ENCODE measurements at places on chromosomes 5 and 9.

- no peak for DNase-seq
Measured at GRCh38 chr9:117725426-117725887, 21.3 kb downstream of the TLR4 start.

GRCh38 chr5:5419291-5420210, 2.9 kb upstream of the ICE1 start:
- DNase-seq = no peak

- DNase-seq = peak; percentile 3
Measured at GRCh38 chr5:621341-621761, 9.2 kb downstream of the CEP72 start.

GRCh38 chr9:32764139-32764538, 19.2 kb upstream of the TMEM215 start:
- no peak for DNase-seq

DNA sequence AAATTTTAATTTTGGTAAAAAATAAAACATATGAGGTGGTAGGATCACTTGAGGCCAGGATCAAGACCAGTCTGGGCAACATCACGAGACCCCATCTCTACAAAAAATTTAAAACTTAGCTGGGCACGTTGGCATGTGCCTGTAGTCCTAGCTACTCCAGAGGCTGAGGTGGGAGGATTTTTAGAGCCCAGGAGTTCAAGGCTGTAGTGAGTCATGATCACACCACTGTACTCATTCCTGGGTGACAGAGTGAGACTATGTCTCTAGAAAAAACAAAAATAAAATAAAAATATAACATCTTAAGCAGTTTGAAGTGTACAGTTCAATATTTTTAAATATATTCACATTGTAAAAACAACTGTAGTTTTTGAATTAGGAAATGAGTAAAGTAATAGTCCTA, 108.3 kb downstream of the SMIM15 start:
- DNase-seq = no peak

DNA sequence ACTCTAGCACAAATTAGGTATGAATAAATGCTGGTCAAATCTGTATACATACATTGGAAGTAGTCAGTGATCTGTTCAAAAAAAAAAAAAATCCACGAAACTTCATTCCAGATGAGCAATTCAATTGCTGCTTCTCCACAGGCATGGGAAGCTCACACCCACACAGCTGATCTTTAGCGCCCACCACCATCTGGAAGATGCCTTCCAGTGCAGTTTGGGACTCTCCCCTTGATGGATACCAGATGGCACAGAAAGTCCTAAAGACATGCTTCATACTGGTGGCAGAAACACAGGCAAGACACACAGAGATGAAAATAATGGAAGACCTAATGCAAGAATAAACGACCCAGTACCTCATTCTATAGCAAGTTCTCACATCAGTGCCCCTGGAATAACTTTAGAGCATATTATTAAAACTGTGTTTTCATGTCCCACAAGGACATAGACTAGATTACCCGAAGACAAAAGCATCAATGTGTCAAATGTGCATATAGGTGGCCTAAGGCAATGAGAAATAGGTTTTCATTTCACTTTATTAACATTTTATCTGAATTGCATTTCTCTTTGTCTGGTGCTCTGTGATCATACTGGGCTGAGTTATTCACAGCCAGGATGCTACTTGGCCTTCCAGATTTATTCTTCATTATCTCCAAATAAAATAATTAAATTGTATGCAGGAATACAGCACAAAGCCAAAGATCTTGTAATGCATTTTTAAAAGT, 135.4 kb upstream of the TAS2R1 start:
- DNase-seq = no peak

DNA sequence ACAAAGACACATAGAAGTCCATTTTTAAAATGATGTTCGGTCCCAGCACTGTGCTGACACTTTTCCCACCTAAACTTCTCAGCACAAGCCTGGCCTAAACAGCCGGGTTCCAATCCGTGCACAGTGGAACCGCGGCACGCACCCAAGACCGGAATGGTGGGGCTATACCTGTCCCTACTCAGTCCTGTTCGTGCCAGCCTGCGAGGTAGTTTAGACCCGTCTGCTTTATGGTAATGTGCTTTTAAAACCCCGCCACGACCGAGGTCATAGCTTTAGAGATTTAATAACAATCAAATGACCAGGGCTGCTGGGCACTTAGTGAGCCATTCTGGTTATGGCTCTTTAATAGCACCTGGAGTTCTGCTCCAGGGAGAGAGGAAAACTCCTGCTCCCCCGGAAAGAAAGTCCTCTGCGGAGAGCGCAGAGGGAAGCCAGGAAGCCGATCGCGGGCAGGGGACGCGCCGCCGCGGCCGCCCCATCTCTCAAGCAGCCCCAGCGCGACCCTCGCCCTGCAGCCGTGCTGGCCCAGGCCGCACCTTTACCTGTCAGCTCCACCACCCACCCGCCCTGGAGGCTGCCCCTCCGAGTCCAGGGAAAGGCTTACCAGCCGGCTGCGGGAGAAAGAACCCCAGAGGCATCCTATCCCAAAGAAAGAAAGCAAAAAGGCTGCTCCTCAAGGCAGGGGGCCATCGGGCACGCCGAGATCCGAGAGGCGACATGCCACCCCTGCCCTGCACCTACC, 511 bp downstream of the ARL15 start:
- peak; percentile 16 for DNase-seq

- DNase-seq = peak; percentile 23
Measured at GRCh38 chr9:105554042-105554441, 3.9 kb upstream of the FKTN start.

GRCh38 chr5:72326306-72326649, 6.1 kb downstream of the PTCD2 start:
- no peak for DNase-seq

GRCh38 chr5:78677777-78678668, 29.5 kb upstream of the LHFPL2 start:
- DNase-seq = peak; percentile 85

- no peak for DNase-seq
Measured at GRCh38 chr5:22542340-22542739, 310.8 kb downstream of the CDH12 start.

DNA sequence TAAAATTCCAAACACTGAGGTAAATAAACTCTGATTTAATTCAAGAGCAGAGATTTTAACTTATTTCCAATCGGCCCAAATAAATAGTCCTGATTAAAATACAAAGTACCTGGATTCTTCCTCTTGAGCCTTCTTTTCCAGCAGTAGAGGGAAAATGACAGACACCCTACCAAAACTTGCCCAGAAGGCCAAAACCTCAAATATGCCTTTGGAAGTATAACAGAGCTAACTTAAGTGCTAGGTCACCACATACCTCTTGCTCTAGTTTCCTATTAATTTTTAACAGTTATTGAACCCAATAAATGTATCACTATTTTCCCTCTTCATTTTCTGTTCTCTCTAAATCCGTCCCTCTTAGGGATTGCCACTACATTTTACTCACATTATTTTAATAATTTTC, 1.4 kb downstream of the BAAT start:
- DNase-seq = no peak

- DNase-seq = no peak
Measured at GRCh38 chr9:110536822-110537221, 42.7 kb downstream of the SVEP1 start.

GRCh38 chr9:130663977-130664250, 480 bp upstream of the PRDM12 start:
- no peak for DNase-seq

GRCh38 chr5:97422678-97423077, 239.6 kb upstream of the RIOK2 start:
- no peak for DNase-seq

GRCh38 chr5:77322406-77322805, 111.9 kb downstream of the PDE8B start:
- no peak for DNase-seq

DNA sequence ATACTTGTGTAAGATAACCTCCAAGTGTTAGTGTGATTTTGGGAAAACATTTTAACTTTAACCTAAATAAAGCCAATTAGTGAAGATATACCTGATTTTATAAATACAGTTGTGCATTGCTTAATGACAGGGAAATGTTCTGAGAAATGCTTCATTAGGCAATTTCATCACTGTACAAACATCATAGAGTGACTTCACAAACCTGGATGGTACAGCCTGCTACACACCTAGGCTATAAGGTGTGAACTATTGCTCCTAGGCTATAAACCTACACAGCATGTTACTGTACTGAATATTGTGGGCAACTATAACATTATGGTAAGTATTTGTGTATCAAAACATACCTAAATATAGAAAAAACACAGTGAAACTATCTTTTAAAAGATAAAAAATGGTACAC, 166.8 kb upstream of the TARS1 start:
- DNase-seq = no peak

GRCh38 chr5:111976705-111977435, 219.9 kb upstream of the NREP start:
- DNase-seq = no peak

- no peak for DNase-seq
Measured at GRCh38 chr9:9750719-9751118, 862.1 kb downstream of the PTPRD start.

GRCh38 chr5:43338862-43339261, 25.6 kb upstream of the HMGCS1 start:
- DNase-seq = no peak

GRCh38 chr5:171578049-171578828, 158.8 kb downstream of the FGF18 start:
- DNase-seq = peak; percentile 38

GRCh38 chr9:109880276-109881169, 100.5 kb downstream of the PALM2AKAP2 start:
- no peak for DNase-seq

DNA sequence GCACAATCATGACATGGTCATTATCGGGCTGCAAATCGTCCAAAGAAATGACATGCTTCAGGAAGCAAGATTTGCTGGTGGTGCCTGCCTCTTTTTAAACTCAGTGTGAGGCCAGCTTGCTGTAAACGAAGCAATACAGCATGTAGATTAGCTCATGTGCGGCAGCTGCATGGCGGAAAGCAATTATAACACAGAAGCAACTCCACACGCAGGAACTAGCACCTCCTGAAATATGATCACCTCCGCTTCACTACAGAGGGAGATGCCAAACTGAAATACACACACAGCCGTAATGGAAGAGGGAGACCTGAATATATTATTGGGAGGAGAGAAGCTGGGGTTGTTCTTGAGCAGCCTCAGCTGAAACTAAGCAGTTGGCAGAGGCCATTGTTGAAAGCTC, 312.5 kb downstream of the PSAT1 start:
- DNase-seq = no peak

DNA sequence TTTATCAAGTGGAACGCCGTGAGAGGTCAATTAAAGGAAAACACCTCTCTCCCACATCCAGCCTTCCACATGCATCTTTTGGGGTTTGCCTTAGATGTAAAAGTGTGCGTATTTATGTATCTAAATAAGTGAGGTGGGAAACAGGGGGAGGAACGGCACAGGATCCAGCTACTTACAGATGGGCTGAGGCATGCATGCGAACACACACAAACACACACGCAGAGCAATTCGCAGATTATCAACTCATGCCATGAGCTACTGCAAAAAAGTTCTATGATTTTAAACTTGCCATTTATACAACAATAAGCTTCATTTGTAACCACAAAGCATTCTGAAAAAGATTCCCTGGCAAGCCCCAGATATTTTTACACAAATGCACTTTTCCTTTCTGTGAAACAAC, 242.1 kb downstream of the BNC2 start:
- no peak for DNase-seq

DNA sequence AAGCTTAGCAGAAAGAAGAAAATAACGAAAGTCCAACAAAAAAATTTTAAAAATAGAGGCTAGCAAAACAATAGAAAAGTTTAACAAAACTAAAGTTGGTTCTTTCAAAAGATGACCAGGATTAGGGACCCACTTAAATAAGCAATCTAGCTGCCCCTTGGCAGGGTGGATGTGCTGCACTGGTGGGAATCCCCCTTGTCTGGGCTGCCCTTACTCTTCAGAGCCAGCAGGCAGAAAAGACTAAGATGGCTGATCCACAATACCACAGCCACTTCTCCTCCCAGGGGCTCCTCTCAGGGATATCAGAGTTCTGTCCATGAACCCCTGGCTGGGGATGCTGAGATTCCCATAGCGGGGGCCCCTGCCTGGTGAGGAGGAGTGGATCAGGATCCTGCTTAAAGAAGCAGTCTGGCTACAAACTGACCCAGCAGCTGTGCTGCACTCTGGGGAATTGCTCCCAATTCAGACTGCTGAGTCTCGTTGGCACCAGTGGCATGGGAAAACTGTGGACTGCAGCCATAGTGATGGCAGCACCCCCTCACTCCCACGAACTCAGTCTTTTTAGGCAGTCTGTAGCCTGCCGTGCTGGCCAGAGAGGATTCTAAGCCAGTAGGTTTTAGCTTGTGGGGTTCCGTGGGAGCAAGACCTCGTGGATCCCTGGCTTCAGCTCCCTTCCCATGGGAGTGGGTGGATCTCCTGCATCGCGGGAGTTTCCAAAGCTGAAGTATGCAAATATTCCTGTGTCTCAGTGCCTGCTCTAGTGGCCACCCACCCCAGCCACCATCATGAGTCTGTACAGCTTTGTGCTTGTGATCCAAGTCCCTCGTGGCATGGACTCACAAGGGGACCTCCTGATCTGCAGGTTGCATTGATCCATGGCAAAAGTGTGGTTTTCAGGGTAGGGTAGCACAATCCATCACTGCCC, 2.9 kb upstream of the INSL6 start:
- no peak for DNase-seq

- no peak for DNase-seq
Measured at GRCh38 chr9:4955836-4956235, 29.2 kb upstream of the JAK2 start.

- peak; percentile 87 for DNase-seq
Measured at GRCh38 chr5:172775326-172776234, 4.6 kb upstream of the DUSP1 start.

GRCh38 chr9:5825895-5826622, 6.9 kb downstream of the ERMP1 start:
- no peak for DNase-seq

GRCh38 chr9:26745111-26745510, 147.5 kb downstream of the CAAP1 start:
- DNase-seq = no peak

DNA sequence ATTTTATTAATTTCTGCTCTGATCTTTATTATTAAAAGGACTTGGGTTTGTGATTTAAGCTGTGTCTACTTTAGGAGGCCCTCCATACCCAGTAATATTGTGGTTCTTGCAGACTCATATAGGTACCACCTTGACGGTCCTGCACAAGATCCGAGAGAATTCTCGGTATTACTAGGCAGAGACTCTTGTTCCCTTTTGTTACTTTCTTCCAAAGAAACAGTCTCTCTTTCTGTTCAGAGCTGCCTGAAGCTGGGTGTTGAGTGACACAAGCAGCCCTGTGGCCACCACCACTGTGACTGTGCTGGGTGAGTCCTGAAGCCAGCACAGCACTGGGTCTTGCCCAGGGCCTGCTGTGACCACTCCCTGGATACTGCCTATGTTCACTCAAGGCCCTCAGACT, 666.6 kb downstream of the SEMA5A start:
- no peak for DNase-seq

DNA sequence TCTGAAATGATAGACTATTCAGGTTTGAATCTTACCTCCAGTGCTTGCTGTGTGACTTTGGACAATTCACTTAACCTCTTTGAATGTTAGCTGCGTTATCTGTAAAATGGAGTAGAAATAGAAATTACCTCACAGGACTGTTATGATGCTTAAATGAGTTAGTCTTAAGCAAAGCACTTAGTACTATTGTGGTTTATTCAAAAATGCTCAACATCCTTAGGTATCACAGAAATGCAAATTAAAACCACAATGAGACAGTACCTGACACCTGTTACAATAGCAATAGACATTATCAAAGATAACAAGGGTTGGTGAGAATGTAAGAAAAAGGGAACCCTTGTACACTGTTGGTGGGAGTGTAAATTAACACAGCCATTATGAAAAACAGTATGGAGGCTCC, 77.6 kb upstream of the FREM1 start:
- no peak for DNase-seq

Data from uterus (tissue), 4 donors.